ENCODE measurements at places on chromosomes 11 and 22. TPM values are rescaled to one million over a fixed set of nuclear protein-coding genes. Genes with fewer than 3 reads are reported as not detected.

OR56A1 gene
- total RNA-seq, result not detected

OR8G1 gene
- not detected for total RNA-seq

MOGAT2 gene
- total RNA-seq, result not detected

ANO3 gene
- not detected for total RNA-seq

TCF20 gene
- 40.5 TPM for total RNA-seq

SLC35F2 gene
- 3.8 TPM for total RNA-seq

DNA sequence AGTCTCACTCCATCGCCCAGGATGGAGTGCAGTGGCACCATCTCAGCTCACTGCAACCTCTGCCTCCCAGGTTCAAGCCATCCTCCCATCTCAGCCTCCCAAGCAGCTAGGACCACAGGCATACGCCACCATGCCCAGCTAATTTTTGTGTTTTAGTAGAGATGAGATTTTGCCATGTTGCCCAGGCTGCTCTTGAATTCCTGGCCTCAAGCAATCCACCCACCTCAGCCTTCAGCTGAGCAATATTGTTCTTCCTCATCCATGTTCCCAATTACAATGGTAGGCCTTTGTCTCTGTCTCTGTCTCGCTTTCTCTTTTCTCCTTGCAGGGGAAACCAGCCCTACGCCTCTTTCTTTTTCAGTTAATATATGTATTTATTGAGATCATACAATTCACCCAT lies 10.3 kb downstream of the HSPA8 start:
- DNase-seq, result no peak

GRCh38 chr11:8363921-8364320 lies 100.2 kb upstream of the LMO1 start:
- DNase-seq, result no peak

DNA sequence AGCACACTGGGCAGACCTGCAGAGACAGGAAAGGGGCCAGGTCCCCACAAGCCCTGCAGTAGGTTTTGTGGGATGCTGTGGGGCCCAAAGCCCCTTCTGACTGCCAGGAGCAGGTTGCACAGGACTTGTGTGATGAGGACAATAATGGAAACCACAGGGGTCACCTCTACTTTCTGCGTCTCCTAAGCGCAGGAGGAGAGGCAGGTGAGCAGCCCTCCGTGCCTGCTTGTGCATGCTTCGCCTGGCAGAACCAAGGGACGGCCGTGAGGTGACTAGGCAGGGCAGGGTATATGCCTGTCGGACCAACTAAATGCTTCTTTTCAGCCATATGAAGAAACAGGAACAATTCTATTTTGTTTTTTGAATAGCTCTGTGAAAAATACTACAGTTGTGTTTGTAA lies 77.9 kb upstream of the PITPNB start:
- DNase-seq, result no peak

DNA sequence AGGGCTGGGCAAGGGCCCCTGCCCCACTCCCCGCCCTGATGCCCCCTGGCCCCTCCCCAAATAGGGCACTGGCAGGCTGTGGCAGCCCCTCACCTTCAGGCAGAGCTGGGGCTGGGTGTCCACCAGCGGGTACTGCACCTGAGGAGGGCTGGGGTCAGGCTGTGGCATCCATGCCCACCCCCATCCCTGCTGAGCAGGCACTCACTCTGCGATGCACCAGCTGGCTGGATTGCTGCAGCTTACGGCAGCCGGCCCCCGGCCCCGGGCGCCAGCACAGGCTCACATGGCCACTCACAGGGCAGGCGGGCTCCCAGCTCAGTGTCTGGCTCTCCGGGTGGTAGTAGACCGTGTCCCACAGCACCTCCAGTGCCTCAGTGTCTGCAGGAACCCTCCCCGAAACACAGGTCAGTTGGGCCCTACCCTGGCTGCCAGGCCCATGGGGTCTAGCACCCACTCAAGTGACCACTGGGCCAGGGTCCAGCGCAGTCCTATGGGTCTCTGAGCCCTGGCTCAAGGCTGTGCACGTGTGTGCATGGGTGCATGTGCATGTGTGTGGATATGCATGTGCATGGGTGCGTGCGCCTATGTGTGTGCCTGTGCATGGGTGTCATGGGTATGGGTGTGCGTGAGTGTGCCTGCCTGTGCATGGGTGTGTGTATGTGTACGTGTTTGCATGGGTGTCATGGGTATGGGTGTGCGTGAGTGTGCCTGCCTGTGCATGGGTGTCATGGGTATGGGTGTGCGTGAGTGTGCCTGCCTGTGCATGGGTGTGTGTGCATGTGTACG lies 14.4 kb downstream of the IL17REL start:
- no peak for DNase-seq

DNA sequence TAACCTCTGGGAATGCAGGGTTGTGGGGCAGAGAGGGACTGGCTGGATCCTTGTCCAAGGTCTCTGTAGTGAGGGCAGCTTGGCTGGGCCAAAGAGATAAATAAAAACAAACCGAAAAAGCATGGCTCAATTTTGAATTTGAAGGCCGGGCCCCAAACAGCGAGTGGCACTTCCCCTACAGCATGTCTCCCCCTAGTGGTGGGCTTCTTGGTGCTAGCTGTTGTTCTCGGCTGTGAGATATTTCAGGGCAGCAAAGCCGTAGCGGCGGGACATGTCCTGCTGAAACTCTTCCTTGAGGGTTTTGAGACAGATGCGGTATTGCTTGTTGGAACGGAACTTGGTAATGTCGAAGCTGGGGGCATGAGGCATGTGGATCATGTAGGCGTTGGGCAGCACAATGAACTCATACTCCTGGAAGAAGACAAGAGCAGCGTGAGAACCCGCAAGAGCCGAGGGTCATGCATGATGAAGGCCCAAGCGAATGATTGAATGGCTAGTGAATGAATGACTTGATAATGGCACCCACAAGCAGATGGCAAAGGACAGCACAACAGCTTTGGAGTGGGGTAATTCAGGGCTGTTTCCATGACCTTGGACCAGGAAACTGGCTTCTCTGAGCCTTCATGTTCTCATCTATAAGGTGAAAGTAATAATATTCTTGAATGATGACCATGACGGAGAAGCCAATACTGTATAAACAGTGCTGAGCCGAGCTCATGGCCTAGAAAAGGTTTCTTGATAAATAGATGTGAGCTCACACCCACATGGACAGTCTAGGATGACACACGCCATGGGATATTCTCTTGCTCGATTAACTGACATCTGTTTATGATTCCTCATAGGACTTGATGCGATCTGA lies 216.3 kb upstream of the SYN3 start:
- DNase-seq, result no peak

DNA sequence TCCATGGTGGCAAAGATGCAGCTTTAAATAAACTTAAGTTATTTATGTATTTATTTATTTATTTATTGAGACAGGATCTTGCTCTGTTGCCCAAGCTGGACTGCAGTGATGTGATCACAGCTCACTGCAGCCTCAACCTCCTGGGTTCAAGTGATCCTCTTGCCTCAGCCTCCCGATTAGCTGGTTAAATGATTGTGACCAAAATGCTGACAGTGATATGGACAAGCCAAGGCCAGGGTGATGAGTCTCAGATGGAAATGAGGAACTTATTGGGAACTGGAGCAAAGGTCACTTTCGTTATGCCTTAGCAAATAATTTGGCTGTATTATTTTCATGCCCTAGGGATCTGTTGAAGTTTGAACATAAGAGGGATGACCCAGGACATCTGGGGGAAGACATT lies 9.3 kb upstream of the LRP5 start:
- no peak for DNase-seq

GRCh38 chr11:97140885-97141494 lies 751.2 kb downstream of the JRKL start:
- no peak for DNase-seq

GRCh38 chr11:19025481-19026406 lies 34.8 kb downstream of the MRGPRX2 start:
- DNase-seq, result no peak

DNA sequence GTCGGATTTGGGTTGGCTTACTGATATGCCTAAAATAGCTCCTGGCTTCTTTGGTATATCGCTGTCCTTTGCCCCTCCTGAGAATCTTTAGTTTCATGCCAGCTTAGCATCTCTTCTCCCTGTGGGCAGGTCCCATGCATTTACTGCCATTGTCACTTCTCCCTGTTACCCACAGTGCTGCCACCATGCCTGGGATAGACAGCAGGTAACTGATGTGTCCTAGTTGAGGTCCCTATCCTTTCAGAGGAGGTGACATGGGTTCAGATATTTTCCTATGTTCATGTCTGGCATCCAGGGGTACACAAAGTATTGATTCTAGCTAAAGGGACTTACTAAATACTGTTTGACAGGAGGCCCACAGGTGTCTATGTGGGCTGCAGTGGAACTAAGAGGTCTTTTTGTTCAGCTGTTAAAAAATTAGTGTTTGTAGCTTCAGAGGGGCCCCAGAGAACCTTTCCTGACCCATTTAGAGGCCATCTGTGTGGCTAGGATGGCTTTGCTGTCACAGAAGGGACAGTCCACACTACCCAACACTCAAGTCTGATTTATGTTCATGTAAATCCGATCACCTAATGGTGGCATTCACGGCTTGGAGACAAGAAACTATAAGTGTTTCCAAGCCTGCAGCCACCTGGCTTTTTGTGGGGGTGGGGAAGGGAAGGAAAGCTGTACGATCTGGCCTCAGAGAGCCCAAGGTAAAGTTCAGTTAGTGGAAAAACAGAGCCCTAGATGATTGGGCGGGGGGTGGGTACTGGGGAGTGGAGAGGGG lies 8.5 kb downstream of the TIMP3 start:
- no peak for DNase-seq

DNA sequence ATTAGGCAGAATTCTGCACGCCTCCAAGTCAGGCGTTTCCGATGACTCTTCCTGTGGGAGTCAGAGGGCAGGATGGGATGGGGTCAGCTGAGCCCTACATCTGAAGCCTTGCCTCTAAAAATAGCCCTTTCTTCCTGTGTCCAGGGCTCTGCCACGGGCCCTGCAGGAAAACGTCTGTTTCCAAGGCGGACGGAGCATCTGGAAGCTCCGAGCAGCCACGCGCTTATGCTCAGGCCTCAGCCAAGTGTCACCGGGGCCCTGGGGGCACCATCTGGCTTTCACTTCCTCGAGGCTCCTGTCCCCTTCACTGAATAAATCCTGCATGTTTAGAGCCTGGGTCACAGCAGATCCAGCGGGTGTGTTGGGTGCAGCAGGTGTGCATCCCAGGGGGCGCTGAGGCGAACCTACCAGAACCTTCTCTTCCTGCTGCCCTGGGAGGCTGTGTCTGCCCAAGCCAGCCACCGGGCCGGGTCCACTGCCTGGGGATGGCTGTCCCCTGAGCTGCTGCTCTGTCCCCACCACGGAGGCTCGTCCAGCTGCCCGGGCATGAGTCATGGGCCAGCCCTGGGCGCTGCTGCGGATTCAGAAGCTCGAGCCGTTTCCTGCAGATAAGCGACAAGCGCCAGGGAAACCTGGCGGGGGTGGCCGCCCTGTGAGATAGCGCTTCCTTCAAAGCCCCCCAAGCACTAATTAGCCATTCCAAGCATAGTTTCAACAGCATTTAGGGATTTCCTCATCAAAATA lies 32.0 kb upstream of the LINC01488 start:
- no peak for DNase-seq

GRCh38 chr22:43740587-43741270 lies 71.4 kb downstream of the EFCAB6 start:
- DNase-seq, result no peak

DNA sequence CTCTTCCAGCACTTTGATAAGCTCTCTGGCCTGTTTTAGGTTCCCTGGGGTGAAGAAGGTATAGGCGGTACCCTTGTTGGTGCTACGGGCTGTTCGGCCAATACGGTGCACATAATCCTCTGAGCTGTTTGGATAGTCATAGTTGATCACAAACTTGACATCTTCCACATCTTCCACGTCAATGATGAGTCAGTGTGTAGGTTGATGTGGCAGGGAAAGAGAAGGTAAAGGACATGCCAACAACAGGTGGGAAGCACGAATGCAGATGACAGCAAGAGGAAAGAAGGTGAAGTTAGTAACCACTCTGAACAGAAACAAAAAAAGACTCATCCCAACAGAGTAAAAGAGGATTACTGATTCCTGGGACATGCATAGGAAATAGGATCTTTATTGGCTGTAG lies 18.2 kb downstream of the DDX17 start:
- DNase-seq, result no peak

DNA sequence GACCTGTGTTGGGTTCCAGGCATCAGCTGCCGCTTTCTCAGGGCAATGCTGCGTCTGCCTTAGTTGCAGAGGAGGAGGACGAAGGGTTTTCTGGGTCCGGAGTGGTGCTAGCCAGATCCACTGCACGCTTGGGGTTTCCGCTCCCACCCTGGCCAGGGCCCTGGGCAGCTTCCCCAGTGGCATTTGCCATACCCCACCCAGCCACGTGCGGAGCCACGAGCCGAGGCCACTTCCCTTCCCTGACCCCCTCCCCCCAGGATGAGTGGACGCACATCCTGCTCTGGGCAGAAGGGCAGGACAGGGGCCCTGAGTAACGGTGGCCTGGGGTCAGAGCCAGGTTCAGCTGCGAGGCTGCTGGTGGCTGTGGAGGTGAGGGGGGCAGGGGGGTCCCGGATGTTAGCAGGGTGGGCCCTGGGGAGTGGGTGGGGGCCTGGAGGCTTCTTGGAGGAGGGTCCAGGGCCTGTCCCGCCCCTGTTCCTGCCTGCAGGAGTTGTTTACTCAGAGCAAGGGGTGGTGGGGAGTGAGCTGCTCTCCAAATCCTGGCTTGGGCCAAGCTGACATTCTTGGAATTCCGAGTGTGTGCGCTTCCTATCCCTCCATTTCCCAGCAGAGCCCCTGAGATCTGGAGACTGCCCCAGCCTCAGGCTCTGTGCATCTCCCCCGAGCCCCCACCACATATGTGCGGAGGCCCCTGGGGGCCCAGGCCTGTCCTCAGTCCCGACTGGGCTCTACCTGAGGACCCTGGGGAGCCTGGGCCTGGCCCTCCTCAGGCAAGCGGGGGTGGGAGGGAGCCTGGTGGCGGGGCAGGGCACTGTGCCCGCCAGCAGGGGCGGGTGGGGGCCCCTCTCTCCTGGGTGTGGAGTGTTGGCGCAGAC lies 1.4 kb downstream of the TSPAN4 start:
- DNase-seq, result peak; percentile 95

DNA sequence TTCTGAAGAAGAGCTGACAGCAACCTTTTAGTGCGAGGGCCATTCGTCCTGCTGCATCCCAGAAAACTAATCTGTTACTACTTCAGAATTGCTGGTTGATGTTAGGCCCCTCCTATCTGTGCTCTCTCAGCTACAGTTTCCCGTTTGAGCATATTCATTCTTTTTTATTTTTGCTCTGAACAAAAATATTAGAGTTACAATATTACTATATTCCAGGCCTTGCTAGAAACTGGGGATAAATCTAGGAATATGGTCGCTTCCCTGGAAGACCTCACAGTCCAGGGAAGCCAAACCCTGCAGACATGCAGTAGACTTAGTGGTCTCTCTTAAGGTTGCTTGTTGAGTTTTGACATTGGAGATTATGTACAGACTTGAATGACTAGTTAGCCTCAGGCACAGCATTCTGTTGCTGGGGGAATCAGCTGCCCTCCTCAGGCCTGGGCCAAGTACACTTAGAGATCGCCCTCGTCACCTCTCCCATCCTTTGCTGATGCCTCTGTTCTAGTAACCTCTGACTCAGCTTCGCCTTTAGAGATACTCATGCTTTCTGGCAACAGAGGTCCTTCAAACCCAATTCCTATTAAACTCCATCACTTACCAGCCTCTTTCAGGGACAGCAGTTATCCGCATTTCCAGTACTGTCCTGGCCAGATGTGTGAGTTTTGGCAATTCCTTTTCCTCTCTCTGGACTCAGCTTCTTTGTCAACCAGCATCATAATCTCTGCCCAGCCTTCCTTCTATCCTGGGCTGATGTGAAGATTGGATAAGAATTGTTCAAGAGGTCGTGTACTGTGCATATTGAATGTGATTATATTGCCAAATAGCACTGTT lies 698 bp upstream of the ANAPC15 start:
- no peak for DNase-seq
